ENCODE measurements at places on chromosomes 7 and 10.

DNA sequence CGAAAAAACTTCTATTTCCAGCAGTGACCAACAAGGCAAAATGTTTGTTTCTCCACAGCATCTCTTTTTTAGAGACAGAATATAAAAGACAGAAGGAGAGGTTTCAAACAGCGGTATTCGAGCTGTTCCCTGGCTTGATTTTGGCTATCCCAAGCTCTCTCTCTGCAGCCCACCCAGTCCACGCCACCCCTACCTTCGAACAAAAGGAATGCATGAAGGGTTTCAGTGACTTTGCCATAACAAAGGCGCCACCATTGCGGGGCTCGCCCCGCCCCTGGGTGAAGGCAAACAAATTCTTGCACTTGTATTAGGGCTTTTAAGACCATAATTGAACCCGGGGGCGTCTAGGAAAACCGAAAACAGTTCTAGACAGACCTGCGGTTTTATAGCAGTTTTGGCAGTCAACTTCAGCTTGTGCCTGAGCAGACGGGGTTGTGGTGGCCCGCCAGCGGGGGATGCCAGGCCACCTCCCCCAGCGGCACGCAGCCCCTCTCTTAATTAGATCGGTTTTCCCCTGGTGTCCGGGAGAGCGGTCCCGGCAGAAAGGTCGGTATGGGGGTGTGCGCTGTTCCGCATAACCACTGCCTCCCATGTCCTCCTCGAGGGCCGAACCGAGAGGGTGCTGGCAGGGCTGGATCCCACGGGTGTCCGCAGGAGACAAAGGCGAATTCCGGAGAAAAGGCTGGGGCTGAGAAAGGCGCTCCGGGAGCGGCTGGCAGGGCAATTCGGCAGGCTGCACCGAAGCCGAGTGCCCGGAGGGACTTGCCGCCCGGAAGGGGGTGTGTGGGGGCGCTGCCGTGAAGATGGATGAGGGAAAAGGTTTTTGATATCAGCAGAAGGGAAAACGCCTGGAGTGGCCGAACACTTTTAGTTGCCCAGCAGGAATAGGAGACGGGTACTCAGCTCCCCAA, 2.7 kb upstream of the HOXA11 start:
- DNase-seq, result no peak

- DNase-seq, result peak; percentile 70
Observed at GRCh38 chr10:514137-514671, 175.3 kb downstream of the DIP2C start.

DNA sequence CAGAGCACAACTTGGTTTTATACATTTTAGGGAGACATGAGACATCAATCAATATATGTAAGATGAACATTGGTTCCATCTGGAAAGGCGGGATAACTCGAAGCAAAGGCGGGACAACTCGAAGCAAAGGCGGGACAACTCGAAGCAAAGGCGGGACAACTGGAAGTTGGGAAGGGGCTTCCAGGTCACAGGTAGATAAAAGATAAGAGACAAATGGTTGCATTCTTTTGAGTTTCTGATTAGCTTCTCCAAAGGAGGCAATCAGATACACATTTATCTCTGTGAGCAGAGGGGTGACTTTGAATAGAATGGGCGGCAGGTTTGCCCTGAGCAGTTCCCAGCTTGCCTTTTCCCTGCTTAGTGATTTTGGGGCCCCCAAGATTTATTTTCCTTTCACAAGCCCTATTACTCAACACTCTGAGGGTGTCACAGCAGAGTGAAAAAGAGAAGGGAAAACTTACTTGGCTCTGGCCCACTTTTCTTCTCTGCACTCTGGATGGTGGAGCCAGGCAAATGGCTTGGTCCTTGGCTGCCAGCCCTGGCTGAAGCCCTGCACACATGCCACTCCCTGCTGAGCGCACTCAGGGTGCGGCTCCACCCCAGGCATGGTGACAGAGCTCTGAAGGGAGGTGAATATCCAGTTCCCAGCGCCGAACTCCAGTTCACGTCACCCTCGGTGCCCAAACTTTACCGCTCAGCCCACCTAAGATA, 46.7 kb downstream of the PARD3 start:
- DNase-seq, result peak; percentile 7

- peak; percentile 6 for DNase-seq
Observed at GRCh38 chr7:91212582-91212981, 51.7 kb upstream of the FZD1 start.

DNA sequence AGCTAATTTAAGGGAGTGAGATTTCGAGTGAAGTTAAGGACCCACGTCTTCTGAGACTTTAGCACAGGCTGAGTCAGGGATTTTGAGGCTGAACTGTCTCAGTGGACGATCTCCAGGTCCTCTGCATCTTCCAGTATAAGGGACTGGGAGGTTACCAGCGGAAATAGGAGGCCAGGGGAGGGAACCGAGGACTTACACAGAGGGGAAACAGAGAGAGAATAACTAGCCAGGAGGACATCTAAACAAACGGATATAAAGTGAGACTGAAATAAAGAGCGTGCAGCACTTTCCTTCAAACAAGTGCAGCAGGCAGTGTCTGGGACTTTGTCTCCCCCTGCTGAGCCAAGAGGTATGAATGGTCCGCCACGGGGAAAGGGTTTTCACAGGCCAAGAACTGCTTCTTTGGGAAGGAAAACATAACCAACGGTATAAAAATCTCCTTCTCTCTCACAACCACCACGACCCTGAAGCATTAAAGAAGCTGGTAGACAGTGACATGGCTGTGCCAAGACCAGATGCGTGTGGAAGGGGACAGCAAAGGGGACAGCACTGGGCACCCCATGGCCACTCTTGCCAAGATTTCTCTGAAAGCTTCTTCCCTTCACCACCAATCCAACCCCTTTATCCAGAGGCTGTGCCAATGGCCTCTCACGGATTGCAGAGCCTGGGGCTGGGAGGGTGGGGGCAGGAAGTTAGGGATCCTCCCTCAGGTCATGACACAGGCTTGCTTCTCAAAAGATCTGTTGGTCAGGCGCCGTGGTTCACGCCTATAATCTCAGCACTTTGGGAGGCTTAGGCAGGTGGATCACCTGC, 72.0 kb downstream of the SLC37A3 start:
- peak; percentile 42 for DNase-seq

- DNase-seq, result no peak
Observed at GRCh38 chr7:113652501-113652900, 266.3 kb downstream of the PPP1R3A start.

DNA sequence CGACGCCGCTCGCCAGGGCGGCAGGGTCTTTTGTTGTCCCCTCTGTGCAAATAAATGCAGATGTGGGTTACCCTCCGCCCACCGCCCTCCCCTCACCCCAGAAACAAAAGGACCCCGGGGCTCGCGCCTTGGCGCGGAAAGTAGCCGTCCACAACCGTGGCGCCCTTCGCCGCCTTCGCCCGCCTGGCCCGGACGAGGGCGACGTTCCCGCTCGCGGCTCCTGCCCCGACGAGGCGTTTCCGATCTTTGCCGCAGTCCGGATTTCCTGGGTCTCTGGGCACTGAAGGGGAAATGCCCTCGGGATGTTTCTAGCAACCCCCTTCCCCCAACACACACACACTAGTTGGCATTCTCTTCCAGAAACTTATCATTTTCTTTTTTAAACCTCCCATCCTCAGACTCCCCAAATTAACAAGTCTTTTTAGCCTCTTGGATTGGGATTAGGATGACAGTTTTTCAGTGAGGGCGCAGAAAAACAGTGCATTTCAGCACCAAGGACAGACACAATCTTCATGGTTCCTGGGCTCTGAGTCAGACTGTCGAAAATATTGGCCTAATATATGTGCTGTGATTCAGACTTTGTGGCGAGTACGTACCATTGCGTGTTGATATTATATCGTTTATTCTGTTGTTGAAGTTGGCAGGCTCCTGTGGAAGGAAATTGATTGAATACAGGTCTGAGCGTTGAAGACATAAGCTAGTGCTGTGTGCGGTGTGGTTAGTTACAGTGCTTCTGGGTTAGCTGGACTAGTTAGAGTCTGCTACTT, 771 bp downstream of the PHYHIPL start:
- peak; percentile 57 for DNase-seq

- DNase-seq, result no peak
Observed at GRCh38 chr10:122487174-122487765, 25.9 kb downstream of the HTRA1 start.

- DNase-seq, result no peak
Observed at GRCh38 chr10:120181154-120181553, 275.9 kb upstream of the PLPP4 start.

GRCh38 chr7:100735730-100736129, 2.3 kb downstream of the ZAN start:
- no peak for DNase-seq

DNA sequence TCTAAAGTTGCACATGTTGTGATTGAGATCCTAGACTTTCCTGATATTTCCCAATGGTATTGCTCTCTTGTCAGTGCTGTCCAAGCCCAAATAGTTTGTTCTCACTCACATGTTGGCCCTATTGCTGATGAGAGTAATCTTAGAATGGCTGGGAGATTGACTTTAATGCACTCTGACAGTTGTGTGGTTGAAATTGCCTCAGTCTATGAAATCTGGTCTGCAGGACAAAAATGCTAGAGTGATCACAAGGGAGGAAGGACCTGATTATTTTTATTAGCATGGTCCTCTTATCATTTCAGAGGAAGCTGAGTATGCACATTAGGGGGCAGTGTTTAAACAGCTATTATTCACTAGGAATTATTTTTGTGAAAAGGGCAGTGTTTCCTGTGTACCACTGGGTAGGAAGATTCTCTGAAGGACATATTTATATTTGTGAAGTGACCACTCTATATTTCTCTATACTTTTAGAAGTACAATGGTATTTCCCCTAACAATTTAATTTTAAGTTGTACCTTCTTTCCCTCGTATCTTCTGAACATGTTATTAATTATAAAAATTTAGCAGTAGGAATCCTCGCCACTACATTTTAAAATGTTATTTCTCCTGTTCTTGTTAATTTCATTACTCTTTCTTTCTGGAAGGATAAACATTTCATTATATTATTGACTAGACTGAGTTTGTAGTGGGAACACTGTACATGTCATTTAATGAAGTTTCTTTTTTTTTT, 64.4 kb downstream of the SUGCT start:
- DNase-seq, result no peak

- DNase-seq, result no peak
Observed at GRCh38 chr7:40432046-40432445, 297.2 kb downstream of the SUGCT start.

All from anterior cingulate cortex (tissue), 58 donors.